ENCODE measurements at places on chromosomes 11 and 22.
A peak's percentile ranks its signal among the peaks of the same experiment; 100 is the strongest.

GRCh38 chr22:19504900-19505734 lies 19.1 kb downstream of the CLDN5 start:
- no peak overlapping the region for H3K27ac ChIP-seq
- H3K4me1 ChIP-seq: no peaks in the 10 kb centered on the region
- H3K27me3 ChIP-seq: no peaks in the 10 kb centered on the region
- H3K36me3 ChIP-seq: no peaks in the 10 kb centered on the region

- H3K27me3 ChIP-seq: peaks cover 32% of the 10 kb centered on the region
- no peak overlapping the region for H3K4me3 ChIP-seq
- peaks cover 26% of the 10 kb centered on the region for H3K4me1 ChIP-seq
- DNase-seq: no peak
- peak overlapping the region; percentile 56 for H3K27ac ChIP-seq
These were observed 13.3 kb downstream of the LSP1 start for GRCh38 chr11:1866226-1866625.

- peak within 1 kb of the TSS; percentile 24 for H3K27ac ChIP-seq
- no peaks in the 10 kb centered on the region for H3K36me3 ChIP-seq
- peaks cover 8% of the 10 kb centered on the region for H3K4me1 ChIP-seq
- H3K27me3 ChIP-seq: no peaks in the 10 kb centered on the region
These were observed at the start of gene MMP26 for GRCh38 chr11:4704054-4704789. Gene MMP26, plus strand, starts transcription at chr11:4704784.

DNA sequence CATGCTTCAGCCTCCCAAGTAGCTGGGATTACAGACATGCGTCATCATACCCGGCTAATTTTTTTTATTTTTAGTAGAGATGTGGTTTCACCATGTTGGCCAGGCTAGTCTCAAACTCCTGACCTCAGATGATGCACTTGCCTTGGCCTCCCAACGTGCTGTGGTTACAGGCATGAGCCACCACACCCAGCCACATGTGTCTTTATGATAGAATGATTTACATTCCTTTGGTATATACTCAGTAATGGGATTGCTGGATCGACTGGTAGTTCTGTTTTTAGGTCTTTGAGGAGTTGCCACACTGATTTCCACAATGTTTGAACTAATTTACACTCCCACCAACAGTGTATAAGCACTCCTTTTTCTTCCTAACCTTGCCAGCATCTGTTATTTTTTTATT lies 276.2 kb downstream of the METTL15 start:
- no peaks in the 10 kb centered on the region for H3K4me1 ChIP-seq
- H3K4me3 ChIP-seq: no peak overlapping the region
- no peaks in the 10 kb centered on the region for H3K36me3 ChIP-seq
- DNase-seq: no peak
- no peaks in the 10 kb centered on the region for H3K27me3 ChIP-seq
- no peak overlapping the region for H3K27ac ChIP-seq

DNA sequence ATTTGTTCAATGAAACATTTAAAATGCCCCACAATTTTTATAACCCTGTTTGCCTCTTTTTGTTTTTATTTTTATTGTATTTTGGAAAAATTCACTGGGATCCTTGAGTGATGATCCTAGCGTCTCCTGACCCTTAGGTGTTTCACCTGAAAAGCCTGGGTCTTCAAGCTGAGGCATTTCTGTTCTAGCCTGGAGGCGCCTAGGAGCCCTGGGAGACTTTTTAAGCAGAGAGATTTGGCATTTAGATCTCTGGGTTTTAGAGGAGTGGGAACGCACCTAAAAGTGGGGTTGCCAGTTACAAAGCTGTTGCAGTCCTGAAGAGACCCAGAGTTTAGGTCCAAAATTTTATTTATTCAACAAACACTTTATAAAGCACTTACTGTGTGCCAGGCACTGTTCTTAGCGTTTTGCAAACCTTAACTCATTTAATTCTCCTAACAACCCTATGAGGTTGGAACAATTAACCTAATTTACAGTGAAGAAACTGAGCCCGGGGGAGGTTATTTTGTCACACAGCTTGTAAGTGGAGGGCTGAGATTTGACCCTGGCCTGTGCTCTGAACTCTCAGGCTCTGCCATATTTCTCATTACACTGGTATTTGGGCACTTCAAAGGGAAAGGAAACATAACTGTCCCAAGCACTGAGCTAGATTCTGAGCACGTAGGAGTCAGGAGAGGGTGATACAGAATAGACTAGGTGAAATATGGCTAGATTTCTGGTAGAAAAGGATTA lies 834 bp upstream of the FADS1 start:
- peaks cover 17% of the 10 kb centered on the region for H3K4me1 ChIP-seq
- no peaks in the 10 kb centered on the region for H3K36me3 ChIP-seq
- H3K27me3 ChIP-seq: no peaks in the 10 kb centered on the region

DNA sequence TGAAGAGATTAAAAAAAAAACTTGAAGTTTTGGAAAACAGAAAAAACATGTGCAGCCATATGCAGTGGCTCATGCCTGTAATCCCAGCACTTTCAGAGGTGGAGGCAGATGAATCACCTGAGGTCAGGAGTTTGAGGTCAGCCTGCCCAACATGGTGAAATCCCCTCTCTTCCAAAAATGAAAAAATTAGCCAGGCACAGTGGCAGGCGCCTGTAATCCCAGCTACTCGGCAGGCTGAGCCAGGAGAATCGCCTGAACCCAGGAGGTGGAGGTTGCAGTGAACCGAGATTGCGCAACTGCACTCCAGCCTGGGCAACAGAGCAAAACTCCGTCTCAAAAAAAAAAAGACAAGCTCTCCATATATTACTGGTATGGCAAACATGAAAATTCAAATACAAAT lies 7.6 kb downstream of the DLG2 start:
- no peaks in the 10 kb centered on the region for H3K27me3 ChIP-seq
- no peak overlapping the region for H3K27ac ChIP-seq
- DNase-seq: no peak
- H3K36me3 ChIP-seq: no peaks in the 10 kb centered on the region
- H3K4me1 ChIP-seq: peaks cover 12% of the 10 kb centered on the region
- no peak overlapping the region for H3K4me3 ChIP-seq

DNA sequence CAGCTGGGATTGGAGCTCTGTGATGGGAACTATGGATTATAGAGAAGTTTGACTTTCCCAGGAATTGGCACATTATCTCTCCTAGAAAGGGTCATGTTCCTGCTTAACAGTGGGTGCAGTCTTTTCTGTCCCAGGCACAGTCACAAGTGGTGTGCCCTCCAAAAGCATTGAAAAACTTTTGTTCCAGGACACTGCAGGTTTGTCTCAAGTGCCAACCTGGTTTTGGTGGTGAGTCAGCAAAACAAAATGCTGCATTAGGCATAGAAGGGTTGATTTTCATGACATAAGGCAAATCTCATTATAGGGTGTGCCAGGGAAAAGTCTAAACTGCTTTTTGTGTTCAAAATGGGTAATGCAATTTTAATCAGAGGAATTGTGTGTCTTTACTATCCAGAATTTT lies 4.9 kb downstream of the HTATIP2 start:
- DNase-seq: no peak
- H3K4me3 ChIP-seq: no peak overlapping the region
- H3K4me1 ChIP-seq: peaks cover 32% of the 10 kb centered on the region
- H3K27ac ChIP-seq: no peak overlapping the region
- no peaks in the 10 kb centered on the region for H3K36me3 ChIP-seq
- H3K27me3 ChIP-seq: no peaks in the 10 kb centered on the region

DNA sequence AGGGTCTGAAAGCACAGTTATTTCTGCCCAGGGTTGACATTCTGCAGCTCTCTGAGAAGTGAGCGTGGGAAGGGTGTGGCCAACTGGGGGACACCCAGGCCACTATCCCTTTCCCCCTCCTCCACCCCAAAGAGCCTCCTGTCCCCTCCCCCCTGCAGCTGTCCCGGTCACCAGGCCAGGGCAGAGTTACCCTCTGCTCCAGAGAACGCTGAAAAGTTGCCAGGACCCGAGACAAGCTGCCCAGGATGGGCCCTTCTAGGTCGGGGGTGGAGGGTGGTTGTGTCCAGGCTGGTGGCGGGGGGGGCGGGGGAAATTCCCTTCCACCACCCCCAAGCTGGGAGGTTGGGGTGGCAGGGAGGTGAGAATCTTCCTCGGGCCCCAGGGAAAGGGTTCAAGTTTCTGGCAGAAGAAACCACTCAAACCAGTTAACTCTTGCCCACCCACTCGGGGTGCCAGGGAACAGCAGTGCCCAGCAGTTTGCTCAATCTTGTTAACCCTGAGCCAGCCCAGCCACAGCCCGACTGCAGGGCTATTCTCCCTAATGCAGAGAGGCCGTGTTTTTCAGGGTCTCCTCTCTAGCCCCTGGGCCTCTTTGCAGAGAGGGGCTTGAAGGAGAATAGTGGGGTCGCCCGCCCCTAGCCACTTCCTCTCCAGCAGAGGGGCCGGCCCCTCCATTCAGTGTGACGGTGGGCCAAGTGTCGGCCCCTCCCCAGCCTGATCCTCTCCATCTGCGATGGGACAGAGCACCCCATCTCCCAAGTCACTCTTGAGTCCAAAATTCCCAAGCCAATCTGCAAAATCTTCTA lies 697 bp downstream of the LGALS1 start:
- H3K36me3 ChIP-seq: no peaks in the 10 kb centered on the region
- H3K4me1 ChIP-seq: peaks cover 34% of the 10 kb centered on the region
- H3K27me3 ChIP-seq: no peaks in the 10 kb centered on the region
- DNase-seq: peak; percentile 84

DNA sequence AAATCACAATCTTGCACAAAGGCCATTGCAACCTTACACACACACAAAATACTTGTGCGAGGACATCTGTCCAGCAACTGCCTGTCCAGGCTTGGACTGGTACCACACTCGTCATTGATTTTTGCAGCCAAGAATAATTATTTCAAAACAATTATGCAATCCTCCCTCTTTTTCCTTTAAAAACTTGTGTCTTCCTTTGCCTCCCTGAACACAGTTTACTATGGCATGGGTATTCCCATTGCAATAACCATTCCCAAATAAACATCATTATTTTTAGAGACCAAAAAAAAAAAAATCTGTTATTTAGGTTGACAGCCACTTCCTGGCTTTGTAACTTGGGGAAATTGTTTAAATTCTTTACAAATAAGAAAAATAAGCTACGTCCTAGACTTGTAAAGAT lies 54.0 kb downstream of the C11orf91 start:
- H3K4me3 ChIP-seq: no peak overlapping the region
- no peaks in the 10 kb centered on the region for H3K27me3 ChIP-seq
- no peaks in the 10 kb centered on the region for H3K36me3 ChIP-seq

- H3K36me3 ChIP-seq: no peaks in the 10 kb centered on the region
- H3K4me3 ChIP-seq: no peak overlapping the region
- H3K27ac ChIP-seq: no peak overlapping the region
- H3K4me1 ChIP-seq: peaks cover 36% of the 10 kb centered on the region
- DNase-seq: no peak
These were observed 44.0 kb downstream of the IGF2 start for GRCh38 chr11:2095198-2095520.

- H3K27ac ChIP-seq: peak overlapping the region; percentile 92
- no peaks in the 10 kb centered on the region for H3K27me3 ChIP-seq
- no peaks in the 10 kb centered on the region for H3K36me3 ChIP-seq
- peak; percentile 89 for DNase-seq
- H3K4me3 ChIP-seq: no peak overlapping the region
- peaks cover 18% of the 10 kb centered on the region for H3K4me1 ChIP-seq
These were observed 17.1 kb upstream of the EFCAB6 start for GRCh38 chr22:43828998-43829782.

DNA sequence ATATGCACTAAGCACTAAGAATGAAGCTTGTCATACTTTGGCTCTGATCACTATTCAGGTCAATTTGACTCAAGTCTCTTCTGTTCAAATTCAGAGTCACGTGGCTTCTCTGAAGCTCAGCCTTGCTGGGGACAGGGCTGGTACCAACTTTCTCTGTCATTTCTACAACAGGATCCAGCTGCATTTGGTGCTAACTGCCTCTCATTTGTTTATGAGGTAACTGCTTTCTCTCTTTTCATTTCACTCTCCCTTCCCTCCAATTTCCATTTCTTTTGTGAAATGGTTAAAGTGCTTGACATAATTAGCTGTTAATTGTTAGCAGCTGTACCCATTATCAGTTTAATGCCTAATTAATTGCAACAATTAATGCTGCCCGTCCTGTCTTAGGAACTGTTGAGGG lies 259.7 kb upstream of the PLET1 start:
- no peak overlapping the region for H3K27ac ChIP-seq
- no peaks in the 10 kb centered on the region for H3K27me3 ChIP-seq
- H3K4me3 ChIP-seq: no peak overlapping the region
- H3K36me3 ChIP-seq: no peaks in the 10 kb centered on the region
- peaks cover 9% of the 10 kb centered on the region for H3K4me1 ChIP-seq

GRCh38 chr11:69130654-69131053 lies 25.1 kb upstream of the SMIM38 start:
- H3K4me1 ChIP-seq: no peaks in the 10 kb centered on the region
- no peak overlapping the region for H3K4me3 ChIP-seq
- H3K27me3 ChIP-seq: no peaks in the 10 kb centered on the region
- no peaks in the 10 kb centered on the region for H3K36me3 ChIP-seq
- no peak overlapping the region for H3K27ac ChIP-seq

DNA sequence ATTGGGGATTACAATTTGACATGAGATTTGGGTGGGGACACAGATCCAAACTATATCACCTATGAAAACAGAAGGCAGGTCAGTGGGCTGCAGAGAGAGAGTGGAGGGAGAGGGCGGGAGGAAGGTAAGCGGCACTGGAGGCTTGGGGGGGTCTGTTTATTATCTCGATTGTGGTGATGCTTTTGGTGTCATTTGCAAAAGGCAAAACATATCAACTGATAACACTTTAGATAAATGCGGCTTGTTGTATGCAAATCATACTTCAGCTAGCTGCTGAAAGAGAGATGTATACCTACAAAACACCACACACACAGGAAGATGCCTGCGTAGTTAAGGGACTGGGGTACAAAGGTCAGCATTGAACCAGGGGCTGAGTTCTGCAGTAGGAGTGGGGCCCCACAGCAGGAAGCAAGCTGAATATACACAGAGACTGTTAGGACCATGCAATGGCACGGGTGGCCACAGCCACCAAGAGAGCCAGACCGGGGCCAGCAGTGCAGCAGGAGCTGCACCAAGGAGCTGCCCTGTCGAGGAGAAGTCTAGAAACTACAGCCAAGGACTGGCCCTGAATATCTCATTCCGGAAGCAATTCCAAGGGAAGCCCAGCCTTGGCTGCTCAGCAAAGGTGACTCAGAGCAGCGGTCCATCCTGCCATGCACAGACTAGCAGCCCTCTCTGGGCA lies 23.8 kb upstream of the TOLLIP start:
- no peaks in the 10 kb centered on the region for H3K36me3 ChIP-seq
- no peak overlapping the region for H3K27ac ChIP-seq
- DNase-seq: no peak
- no peaks in the 10 kb centered on the region for H3K27me3 ChIP-seq
- peaks cover 12% of the 10 kb centered on the region for H3K4me1 ChIP-seq

DNA sequence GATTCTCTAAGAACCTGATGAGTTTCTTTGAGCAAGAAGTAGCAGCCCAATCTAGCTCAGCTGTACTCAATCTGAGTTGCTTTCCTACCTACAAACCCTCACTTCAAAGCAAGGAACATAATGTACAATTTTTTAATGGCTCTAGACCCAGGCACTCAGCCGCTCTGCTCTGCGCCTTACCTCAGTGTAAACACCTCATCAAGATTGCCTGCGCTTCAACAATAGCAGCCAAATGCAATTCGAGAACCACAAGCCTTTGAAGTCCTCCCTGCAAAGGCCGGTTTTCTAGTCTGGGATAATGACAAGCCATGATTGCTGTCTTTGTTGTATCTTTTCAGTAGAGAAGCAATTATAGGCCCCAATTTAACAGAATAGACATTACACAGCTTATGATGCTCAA lies 38.0 kb downstream of the JHY start:
- DNase-seq: no peak
- no peak overlapping the region for H3K4me3 ChIP-seq
- no peaks in the 10 kb centered on the region for H3K4me1 ChIP-seq
- H3K36me3 ChIP-seq: no peaks in the 10 kb centered on the region
- H3K27me3 ChIP-seq: no peaks in the 10 kb centered on the region
